ENCODE measurements at places on chromosomes 6 and 20.
A peak's percentile ranks its signal among the peaks of the same experiment; 100 is the strongest.

DNA sequence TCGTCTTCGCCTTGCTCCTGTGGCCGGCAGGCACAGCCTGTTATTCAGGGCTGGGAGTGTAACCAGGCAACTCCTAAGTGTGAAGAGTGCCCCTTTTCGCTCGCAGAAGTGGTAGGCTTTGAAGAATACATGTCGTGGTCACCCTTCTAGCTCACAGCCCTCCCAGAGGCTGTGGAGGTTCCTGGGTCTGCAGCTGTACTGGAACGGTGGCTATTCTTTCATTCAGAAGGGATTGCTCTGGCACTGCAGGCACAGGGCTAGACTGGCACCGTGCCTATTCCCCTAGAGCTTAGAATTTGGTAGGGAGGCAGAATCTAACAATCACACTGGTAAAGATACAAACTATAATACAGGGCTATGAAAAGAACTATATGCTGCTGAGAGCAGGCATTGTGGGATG, 1.1 kb upstream of the SRSF12 start:
- DNase-seq = no peak

DNA sequence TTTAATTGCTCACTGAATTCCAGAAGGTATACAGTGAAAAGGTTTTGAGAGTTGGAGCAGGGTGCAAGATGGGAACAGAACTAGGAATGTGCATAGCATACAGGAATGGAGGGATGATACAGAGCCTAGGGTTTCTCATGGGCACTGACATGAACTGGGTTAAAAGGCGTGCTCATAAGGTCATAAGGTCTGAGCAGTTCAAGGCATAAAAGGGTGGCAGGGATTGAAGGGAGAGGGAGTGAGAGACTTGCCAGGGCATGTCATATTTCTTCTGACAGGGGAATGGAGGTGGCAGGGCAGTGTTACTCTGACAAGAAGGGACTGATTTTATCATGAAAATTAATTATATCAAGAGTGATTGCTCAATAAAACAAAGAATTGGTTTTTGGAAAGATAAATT, 4.7 kb downstream of the MLIP start:
- no peak for DNase-seq

DNA sequence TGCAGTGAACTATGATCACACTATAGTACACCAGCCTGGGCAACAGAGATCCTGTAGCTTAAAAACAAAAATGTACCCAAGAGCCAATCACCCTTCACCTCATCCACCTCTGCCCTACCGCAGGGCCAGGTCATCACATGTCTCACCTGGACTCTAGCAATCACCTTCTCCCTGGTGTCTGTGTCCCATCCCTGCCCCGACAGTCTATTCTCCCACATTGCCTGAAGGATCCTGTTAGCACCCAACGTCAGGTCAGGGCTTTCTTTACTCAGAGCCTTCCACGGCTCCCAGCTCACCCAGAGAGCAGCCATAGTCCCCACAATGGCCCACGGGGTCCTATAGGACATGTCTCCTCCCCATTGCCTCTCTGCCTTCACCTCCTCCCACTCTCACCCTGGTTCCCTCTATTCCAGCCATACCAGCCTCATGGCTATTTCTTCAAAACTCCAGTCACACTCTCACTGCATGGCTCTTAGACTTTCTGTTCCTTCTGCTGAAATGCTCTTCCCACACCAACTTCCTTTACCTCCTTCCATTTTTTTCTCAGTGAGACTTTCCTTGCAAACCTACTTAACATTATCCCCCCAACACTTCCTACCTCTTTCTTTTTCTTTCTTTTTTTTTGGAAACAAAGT, 22.5 kb upstream of the ARFGEF2 start:
- no peak for DNase-seq

DNA sequence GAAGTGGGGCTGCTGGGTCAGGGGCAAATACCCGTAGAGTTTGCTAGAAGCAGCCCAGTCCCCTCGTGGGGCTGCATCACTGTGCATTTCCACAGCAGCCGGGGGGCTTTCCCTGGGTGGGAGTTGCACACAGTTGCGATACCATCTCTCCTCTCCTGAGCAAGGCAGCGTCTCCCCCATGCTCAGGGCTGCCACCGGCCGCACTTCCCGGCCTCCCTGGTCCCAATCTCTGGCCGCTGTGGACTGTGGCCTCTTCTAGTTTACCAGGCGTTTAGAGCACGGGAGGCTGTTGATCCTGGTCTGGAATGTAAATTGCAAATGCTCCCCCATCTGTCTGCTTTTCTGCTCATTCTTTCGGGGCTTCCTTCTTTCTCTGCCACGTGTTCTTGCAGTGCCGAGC, 31.1 kb downstream of the OSBPL2 start:
- no peak for DNase-seq

DNA sequence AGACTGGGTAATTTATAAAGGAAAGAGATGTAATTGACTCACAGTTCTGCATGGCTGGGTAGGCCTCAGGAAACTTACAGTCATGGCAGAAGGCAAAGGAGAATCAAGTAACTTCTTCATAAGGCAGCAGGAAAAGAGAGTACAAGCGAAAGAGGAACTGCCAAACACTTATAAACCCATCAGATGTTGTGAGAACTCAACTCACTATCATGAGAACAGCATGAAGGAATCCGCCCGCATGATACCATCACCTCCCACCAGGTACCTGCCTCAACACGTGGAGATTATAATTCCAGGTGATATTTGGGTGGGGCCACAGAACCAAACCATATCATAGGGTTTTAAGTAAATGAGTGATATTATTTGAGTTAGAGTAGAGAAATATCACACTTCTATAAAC, 189.3 kb downstream of the TSHZ2 start:
- DNase-seq = no peak

- DNase-seq = no peak
These were observed 279.7 kb upstream of the FLRT3 start for GRCh38 chr20:14617123-14617522.

- DNase-seq = no peak
These were observed 14.8 kb downstream of the PEDS1 start for GRCh38 chr20:50138479-50139393.

DNA sequence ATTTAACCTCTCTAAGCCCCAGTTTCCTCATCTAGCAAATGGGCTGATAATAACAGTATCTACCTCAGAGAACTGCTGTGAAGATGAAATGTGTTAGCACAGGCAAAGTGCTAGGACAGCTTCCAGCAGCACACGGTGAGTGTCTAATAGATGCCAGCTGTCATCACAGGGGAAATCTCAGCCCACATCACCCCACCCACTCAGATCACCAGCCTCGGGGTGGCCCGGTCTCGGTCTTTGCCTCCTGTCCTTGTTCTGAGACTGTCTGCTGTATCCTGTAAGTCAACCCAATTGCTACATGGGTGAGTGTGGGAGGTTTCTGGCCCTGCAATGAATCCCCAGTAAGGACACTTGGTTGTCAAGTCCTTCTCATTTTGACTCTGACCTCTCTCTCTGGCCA, 99.5 kb upstream of the ZNFX1 start:
- DNase-seq = no peak

- no peak for DNase-seq
These were observed 39.3 kb downstream of the LRRC1 start for GRCh38 chr6:53834132-53834531.

DNA sequence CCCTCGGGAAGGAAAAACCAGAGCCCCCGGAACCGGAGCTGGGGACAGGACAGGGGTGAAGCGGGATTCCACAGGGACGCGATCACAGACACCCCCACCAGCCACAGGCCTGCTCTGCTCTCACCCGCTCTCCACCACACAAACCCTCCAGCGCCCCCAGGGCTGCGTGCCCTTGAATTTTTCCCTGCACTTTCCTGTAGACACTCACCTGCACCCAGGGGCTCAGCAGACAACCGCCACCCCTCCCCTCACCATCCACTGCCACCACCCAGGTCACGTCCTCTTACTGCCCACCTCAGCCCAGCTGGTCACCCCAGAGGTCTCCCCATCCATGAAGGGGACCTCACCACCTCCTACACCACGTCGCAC, 631 bp downstream of the ULBP2 start:
- no peak for DNase-seq

GRCh38 chr20:24770628-24771541, 178.2 kb upstream of the CST7 start:
- no peak for DNase-seq

GRCh38 chr6:41469156-41470028, 76.8 kb upstream of the FOXP4 start:
- DNase-seq = no peak

DNA sequence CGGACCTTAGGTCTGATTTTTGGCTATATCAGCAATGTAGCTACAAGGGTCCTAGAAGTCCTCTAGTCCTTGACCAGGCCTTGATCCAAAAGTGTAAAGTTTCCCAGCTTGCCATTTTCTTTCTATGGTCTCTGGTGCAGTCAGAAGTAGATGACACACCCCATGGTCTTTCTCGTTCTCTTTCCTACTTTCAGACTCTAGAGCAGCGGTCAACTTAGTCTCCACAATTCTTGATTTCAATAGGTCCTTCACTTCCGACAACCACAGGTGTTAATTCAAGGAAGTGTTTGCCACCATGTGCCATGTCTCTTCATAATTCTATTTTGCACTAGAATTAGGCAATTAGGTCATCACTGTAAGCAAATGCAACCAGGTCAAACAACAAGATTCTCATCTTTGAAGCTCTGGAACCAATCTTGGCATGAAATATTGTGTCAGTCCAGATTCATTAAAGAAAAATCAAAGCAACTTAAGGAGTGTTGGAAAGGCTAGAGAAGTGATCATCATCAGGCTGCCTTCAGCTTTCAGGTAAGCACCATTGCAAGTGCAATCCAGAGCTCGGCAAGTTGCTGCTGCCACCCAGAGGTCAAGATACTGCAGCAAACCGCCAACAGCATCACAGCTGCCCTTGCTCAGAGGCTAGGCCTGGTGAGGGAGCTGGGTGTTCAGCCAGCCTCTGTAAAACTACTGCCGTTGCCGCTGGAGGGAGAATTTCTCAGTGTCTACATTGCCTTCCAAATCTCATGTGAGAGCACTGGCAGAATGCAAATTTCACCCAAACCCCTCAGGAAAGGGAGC, 5.6 kb upstream of the SYNE1 start:
- DNase-seq = peak; percentile 78

DNA sequence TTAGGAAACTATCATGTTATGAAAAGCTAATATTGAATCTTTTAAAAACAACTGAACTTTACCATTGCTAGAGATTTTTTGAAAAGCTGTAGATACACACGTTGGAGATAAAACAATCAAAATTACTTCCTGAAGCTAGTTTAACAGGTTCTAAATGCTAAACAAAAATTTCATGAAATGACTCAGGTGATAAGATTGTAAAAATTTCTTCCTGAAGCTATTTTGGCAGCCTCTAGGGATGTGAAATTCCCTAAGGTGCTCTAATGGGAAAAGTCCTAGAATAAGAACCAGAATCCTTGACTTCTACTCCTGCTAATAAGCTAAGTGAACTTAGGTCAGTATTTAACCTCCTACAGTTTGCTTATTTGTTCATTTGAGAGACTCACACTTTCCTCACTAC, 8.5 kb downstream of the GCM2 start:
- no peak for DNase-seq

DNA sequence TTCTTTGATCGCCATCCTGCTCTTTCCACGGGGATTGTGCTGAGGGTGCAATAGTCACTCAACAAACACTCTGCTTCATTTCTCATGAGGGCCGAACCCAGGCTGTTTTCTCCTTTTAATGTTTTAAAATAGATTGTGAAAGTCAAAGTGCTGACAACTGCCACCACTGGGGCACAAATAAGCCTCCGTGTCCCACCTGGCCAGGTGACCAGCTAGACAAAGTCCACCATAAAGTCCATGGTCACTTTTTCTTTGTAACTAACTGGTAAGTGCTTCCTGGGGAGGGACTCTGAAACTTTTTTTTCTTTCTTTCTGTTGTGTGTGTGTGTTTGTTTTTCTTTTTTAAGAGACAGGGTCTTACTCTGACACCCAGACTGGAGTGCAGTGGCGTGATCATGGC, 219.8 kb downstream of the LY86 start:
- DNase-seq = no peak

- no peak for DNase-seq
These were observed 114.7 kb downstream of the NFATC2 start for GRCh38 chr20:51427651-51428291.

DNA sequence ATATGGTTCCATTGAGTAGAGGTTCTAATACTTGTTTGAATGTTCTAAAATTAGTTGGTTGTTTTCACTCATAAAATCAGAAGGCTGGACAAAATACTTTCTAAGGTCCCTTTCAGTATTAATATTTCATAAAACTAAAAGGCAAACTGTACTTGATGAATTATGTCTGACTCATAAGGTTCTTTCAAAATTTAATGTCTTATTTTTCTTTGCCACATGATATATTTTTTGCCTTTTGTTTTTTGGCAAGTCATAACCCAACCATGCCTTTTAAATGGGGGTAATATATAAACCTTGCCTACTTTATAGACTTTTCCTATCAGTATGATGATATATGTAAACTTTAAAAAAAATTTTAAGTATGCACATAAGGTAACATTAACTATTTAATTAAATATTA, 244.7 kb downstream of the PTPRK start:
- no peak for DNase-seq

DNA sequence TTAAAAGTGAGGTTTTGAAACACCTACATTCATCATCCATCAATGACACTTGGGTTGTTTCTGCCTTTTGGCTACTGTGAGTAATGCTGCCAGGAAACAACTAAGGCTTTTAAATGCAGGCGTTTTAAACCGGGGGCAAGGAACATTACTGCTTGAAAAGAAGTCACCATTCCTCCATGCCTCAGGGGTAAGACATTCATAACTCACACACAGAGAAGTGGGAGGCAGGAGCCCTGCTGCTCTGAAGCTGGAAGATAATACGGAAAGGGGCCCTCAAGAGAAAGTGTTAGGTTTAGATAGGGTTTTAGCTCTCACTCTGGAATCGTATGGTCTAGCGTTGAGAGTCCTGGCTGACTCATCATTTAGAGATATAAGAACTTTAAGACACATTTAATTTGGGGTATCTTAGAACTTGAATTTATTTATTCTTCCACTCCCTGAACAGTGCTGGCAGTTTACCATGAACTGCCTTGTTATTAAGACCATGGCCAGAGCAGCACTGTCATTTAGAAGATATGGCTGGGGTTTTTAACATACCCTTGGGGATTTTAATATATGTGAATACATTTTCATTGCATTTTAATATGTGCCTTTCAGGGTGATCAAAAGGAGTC, 1.8 kb downstream of the TUBB1 start:
- no peak for DNase-seq

- DNase-seq = no peak
These were observed 153.9 kb downstream of the LPA start for GRCh38 chr6:160510199-160510598.

Data from NCI-H1436 treated with DMSO at 0.1 percent for 48 hours (cell line).